ENCODE measurements at places on chromosomes 6 and 20.

DNA sequence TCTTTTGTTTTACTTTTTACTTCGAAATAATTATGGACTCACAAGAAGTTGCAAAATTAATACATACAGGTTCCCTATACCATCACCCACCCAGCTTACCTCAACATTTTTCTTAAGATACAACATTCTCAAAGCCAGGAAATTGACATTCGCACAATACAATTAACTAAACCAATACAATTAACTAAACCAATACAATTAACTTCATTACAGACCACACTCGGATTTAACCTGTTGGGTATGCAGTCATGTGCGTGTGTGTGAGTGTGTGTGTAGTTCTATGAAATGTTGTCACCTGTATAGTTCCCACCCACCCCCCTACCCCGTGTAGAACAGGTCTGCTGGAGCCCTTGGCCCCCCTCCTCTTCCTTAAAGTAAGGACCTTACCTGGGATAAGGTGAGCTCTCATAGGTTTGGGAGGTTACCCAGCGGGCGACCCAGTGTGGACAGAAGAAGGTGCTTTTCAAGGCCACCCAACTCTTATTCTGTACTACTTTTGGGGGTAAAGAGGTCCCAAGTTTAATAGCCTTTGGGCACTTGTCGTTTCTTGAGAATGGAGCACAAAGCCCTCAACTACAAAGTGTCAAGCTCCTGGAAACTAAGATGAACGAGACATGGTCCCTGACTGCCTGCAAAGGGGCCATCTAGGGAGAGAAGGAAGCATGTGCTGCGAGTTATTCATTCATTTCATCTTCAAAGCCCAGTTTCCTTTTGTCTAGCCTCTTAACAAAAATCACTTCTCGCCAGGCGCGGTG is 544 bp upstream of the STK38 start:
- no peak for DNase-seq

- no peak for DNase-seq
Observed at GRCh38 chr6:152499931-152500330, 137.2 kb downstream of the SYNE1 start.

- DNase-seq = no peak
Observed at GRCh38 chr6:137348777-137349176, 129.6 kb upstream of the IFNGR1 start.

GRCh38 chr6:15630202-15630601 is 32.6 kb downstream of the DTNBP1 start:
- DNase-seq = no peak

GRCh38 chr6:148746363-148747144 is at the start of gene UST:
Gene UST (plus strand): TSS chr6:148747030. CDS start chr6:148747431, 401 bp downstream.
- peak; percentile 79 for DNase-seq

DNA sequence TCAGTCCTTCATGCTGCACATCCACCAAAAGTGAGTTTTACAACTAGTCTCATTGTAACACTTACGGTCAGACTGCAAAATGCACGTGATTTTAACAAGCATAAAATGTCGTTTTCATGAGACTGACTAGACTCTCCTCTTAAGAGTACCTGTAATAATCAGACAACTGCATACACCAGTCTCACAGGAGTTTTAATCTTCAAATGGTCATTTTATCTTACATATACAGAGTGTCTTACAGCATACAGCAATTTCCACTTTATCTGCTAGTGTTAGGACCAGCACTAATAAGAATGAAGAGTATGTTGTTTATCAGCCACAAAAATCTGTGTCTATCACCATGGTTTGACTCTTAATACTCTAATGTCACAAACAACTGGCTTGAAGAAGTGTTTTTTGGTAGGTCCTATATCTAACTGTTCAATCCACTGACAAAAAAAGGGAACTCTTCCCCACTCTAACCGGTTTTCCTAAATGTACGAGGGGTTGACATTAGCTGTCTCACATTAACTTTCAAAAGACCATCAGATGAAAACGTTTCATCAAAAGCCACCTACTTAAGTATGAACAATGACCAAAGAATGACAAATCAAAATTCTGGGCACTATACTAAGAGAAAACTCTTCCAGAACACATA is 1.5 kb upstream of the ASF1A start:
- no peak for DNase-seq

GRCh38 chr6:24524805-24525204 is 30.0 kb downstream of the ALDH5A1 start:
- DNase-seq = peak; percentile 19

GRCh38 chr6:33208091-33208967 is at the start of gene RING1:
Gene RING1 (plus strand): TSS chr6:33208500. CDS start chr6:33208823, 323 bp downstream.
- peak; percentile 79 for DNase-seq

GRCh38 chr6:42142118-42142835 is at the start of gene C6orf132:
Gene C6orf132 (minus strand): TSS chr6:42142620. CDS start chr6:42142444, 176 bp downstream.
- DNase-seq = no peak

DNA sequence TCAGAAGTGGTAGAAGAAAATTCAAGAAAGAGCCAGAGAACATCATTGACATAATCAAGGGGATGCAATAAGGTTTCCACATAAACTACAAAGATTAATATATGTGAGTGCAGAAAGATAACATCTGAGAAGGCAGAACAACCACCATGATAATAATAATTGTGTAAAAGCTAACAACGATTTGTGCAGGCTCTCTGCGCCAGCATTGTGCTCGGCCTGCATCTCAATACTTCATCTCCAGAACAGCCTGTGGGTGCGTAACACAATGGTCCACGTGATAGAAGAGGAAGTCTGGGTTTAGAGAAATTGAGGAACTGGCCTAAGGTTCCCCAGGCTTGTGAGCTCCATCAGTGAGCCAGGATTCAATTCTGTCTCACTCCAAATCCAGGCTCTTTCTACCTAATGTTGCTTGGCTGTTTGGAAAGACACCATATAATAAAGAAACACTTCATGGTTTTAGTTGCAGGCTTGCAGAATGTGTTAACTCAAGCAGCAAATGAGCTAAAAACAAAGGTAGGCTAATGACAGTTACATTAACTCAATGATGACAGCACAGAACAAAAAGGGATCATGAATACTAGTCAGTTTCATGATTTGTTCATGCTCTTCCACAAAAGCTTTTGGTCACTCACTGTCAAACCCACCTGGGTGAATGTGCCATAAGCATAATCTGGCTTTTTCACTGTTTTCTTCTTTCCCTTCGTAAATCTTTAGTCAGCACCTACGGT is 71.2 kb downstream of the LY86 start:
- peak; percentile 84 for DNase-seq

DNA sequence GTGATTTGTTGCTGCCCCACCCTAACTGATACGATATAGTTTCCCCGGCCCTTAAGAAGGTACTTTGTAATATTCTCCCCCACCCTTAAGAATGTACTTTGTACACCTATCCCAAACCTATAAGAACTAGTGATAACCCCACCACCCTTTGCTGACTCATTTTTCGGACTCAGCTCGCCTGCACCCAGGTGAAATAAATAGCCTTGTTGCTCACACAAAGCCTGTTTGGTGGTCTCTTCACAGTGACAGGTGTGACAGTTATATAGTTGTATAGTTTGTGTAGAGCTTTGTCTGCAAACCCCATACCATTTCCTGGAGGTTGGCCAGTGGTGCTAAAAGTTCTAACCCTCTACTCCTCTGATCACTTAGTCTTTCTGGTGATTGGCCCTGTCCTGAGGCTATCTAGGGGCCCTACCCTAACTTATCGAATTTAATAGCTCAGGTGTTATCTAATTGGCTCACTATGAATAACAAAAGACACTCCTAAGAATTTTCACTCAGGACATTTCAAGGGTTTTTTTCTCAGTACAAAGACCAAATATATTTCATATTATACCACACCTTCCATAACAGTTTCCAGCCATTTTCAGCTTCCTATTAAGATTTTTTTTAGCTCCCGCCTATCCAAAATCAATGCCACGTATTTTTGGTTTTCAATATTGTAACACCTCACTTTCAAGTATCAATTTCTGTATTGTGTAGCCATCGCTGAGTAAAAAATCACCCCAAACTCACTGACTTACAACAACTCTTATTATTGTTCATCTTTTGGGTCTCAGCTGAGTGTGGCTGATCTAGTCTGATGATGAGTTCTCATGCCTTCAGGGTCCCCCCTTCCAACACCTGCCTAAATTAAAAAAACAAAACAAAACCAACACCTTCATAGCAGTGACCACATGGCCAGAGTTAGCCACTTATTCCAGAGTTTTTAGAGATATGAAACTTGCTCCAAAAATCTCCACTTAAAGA is 9.8 kb upstream of the BTN1A1 start:
- DNase-seq = no peak

- DNase-seq = peak; percentile 16
Observed at GRCh38 chr6:46217671-46218131, 46.9 kb upstream of the ENPP5 start.

DNA sequence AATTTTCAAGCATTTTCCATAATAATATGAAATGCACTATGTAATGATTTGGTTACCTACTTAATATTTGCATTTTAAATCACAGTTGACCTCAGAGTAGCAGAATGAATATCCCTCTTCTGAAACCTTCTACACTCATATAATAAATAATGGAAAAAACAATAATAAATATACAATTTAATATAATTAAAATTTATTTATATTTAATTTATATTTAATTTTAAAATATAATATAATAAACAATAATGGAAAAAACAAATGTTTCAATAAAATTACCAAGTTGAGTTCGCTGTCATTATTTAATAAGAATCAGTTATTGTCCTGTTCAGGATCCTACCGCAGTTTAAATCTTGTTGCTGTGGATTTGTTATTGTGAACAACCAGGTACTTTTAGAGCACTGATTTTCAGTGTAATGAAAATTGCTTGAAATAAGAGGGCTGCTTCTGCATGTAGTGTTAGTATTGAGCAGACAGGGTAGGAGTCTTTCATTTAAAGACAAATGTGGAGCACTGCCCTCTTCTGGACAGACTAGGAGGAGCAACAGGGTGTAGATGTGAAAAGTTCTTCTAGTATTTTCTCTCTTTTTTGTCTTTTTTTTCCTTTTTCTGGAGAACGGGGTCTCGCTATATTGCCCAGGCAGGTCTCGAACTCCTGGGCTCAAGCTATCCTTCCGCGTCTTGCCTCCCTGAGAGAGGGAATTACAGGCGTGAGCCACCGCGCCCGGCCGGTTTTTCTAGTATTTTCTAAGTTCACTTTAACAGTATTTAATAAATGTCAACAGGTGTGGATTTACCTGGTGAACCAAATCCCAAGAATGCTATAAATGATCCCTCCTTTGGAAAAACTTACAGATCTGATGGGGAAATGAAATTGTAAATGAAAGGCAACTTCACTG is 13.6 kb downstream of the TRAPPC3L start:
- DNase-seq = peak; percentile 44

DNA sequence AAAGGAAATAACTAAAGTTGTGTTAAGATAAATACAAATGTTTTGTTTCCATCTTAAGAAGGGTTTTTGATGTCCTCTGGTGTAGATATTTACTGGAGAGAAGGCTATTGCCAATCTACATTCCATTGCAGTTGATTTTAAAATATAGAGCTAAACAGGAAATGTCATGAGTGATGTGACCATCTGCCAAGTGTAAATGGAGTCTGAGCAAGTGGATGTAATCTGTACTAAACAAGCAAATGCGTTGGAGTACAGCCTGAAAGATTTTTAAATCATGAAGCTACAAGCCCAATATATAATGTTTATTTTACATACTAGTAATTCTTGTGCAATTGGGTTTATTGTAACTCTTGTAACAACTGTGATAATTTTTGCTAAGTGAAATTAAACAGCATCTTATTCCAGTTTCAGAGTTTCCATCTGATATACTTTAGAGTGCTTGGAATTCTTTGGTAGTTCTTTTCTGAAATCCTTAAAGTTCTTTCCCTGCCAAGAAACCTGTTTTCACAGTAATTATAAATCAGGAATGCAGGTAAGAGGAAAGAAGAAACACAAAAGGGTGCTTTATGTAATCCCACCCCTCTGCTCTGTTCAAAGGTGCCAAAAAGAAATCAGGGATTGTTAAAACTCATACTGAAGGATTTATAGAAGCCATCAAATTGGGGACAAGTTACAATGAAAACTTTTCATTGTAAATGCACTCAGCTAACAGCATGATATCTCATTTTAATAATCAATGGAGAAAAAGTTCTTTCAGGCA is 47.2 kb upstream of the FLRT3 start:
- DNase-seq = no peak

GRCh38 chr6:91376686-91377085 is 789.8 kb upstream of the MAP3K7 start:
- no peak for DNase-seq

GRCh38 chr6:54910921-54911320 is 64.3 kb downstream of the FAM83B start:
- no peak for DNase-seq

GRCh38 chr20:44716309-44717106 is 1.3 kb downstream of the CCN5 start:
- no peak for DNase-seq

DNA sequence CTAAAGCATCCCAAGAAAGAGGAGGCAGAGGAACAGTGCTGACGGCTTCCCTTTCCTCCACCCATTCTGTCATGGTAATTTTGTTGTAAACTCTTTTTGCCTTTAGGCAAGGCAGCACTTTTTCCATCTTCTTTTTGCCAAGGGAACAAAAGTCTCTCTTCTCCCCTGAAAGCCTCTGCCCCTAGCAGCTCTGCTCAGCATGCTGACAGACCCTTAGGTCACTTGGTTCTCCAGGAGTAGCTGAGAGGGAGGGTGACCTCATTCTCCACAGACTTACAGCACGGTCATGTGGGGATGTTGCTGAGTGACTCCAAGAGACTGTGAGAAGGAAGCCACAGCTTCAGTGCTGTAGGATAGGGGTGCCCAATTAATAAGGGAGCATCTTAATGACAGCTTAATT is 81.1 kb upstream of the RALGAPA2 start:
- DNase-seq = no peak

GRCh38 chr20:58084966-58085365 is 143.5 kb downstream of the ANKRD60 start:
- no peak for DNase-seq

DNA sequence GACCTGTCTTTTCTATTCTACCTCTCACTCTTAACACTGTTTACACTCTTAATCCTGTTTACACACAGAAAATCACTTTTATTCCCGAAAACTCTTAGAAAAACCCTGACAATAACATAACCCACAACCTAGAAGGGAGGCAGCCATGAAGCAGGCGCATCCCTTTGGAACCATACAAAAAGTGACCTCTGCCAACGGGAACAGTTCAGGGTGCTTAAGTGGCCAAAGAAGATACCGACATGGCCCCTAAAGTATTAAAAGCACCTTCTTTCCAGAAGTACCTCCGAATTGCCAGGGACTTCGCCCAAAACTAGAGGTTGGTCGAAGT is 490 bp downstream of the MMUT start:
- DNase-seq = no peak

DNA sequence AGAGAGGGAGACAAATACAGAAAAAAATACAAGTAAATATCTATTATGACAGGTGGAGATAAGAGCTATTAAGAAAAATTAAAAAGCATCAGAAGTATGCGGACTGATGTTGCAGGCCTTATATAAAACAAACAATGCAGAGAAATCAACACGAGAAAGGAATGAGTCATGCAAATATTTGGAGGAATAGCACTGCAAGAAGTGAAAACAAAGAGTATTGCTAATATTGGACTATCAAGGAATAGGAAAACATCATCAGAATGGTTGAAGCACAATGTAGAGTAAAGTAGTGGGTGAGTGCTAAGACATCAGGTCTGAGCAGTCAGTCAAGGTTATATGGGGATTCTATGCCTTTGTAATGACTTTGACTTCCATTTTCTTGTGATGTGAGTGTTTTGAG is 657.5 kb upstream of the GJE1 start:
- no peak for DNase-seq

- DNase-seq = no peak
Observed at GRCh38 chr6:19327661-19328060, 509.5 kb upstream of the ID4 start.

All from GDM1 (cell line).